H9 (cell line): ENCODE measurements at places on chromosomes 3 and 15. TPM values are rescaled to one million over a fixed set of nuclear protein-coding genes. Genes with fewer than 3 reads are reported as not detected.
A peak's percentile ranks its signal among the peaks of the same experiment; 100 is the strongest.

GRCh38 chr3:168544097-168544957 lies 448.6 kb upstream of the GOLIM4 start:
- H3K27me3 ChIP-seq = no peaks in the 10 kb centered on the region
- H3K4me1 ChIP-seq = peaks cover 6% of the 10 kb centered on the region
- peak overlapping the region; percentile 35 for H3K27ac ChIP-seq
- no peak overlapping the region for H3K4me3 ChIP-seq
- no peak for DNase-seq

DNA sequence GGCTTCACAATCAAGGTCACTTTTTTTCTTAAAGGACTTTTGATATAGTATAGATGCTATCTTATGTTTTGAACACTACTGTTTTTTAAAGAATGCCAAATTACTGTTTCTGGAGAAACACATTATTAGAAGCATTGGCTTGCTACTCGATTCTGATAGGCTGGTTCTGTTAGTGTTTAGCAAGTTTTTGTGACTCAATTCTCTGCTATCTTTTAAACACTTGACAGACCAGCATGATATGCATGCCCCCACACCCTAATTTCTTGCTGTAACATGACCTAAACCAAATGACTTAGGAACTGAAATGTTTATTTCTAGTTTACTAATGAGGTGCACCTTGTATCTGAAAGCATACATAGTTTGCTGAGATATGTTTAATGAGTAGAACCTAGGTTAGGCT lies 5.5 kb upstream of the IL20RB start:
- peaks cover 2% of the 10 kb centered on the region; the same call in 1 of the 2 replicates for H3K4me1 ChIP-seq
- no peaks in the 10 kb centered on the region for H3K36me3 ChIP-seq
- H3K27ac ChIP-seq = no peak overlapping the region
- no peak for DNase-seq
- no peak overlapping the region for H3K4me3 ChIP-seq
- no peaks in the 10 kb centered on the region for H3K27me3 ChIP-seq

GRCh38 chr3:102866845-102867244 lies 432.0 kb downstream of the ZPLD1 start:
- H3K4me3 ChIP-seq = no peak overlapping the region
- no peaks in the 10 kb centered on the region for H3K36me3 ChIP-seq
- no peaks in the 10 kb centered on the region for H3K4me1 ChIP-seq
- no peak for DNase-seq
- no peak overlapping the region for H3K27ac ChIP-seq

DNA sequence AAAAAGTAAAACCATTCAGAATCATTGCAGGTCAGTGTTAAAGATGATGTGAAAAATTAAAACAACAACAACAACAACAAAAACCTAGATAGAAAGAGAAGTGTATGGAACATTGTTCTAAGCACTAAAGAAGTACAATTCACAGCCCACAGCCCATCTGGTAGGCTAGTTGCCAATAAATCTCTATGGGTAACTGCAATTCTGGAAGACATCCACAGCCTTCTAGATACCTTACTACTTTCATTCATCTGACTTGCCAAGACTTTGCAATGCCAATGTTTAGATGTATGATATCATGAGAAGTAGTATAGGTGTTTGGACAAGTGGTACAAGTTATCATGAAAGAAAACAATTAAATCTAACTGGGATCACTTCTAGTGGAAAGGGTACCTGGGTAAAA lies 198.6 kb downstream of the VGLL3 start:
- no peaks in the 10 kb centered on the region; the same call in 1 of the 2 replicates for H3K4me1 ChIP-seq
- H3K36me3 ChIP-seq = no peaks in the 10 kb centered on the region
- no peaks in the 10 kb centered on the region for H3K27me3 ChIP-seq

GRCh38 chr15:70289191-70289955 lies 191.7 kb upstream of the TLE3 start:
- DNase-seq = no peak
- no peak overlapping the region for H3K4me3 ChIP-seq
- no peaks in the 10 kb centered on the region for H3K27me3 ChIP-seq
- H3K4me1 ChIP-seq = no peaks in the 10 kb centered on the region; the same call in 1 of the 2 replicates

DNA sequence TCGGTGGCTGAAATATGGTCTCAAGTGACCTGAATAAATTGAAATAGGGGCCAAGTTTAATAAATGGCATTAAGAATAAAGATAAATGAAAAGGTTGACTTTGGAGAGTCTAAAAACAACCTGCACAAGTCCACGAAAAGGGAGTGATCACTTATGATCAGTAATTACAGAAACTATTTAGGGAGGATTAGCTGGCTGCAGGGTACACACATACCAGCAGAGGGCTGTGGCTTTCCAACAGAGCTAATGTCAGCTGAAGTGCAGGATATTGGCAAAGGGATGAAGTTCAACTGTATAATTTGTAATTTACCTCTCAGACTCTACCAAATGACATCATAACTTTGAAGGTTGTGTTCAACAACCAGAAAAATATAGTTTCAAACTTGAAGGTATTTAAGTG lies 86.8 kb downstream of the SYNPR start:
- no peaks in the 10 kb centered on the region for H3K36me3 ChIP-seq
- DNase-seq = no peak
- no peak overlapping the region for H3K27ac ChIP-seq
- H3K4me3 ChIP-seq = no peak overlapping the region

The KY gene
- not detected in 2 replicates for total RNA-seq

The OR5K2 gene
- not detected in 2 replicates for total RNA-seq

GRCh38 chr3:72060447-72061034 lies 275.6 kb upstream of the PROK2 start:
- H3K27ac ChIP-seq = no peak overlapping the region
- DNase-seq = no peak
- no peak overlapping the region for H3K4me3 ChIP-seq
- no peaks in the 10 kb centered on the region for H3K4me1 ChIP-seq

DNA sequence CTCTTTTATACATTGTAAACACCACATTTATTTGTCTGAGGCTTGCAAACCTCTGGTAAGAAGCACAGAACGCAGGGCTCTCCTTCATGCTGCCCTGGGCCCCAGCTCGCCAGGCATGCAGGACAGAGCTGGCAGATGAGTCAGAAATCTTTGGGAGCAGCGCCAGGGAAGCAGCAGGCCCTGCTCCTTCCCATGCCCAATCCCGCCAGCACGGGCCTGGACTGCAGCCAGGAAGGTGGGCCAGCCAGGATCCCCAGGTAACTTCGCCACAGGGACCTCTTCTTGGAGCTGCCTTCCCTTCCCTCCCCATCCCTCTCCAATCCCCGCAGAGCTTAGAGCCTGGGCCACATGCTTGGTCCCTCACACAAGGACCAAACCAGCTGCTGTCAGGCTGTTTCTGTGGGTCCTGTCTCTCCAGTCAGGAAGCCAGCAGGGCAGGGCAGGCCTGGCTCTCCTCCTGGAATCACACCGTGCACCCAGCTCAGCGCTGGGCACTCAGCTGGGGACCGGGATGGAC lies 8.8 kb downstream of the STOML1 start:
- H3K27ac ChIP-seq = no peak overlapping the region
- DNase-seq = no peak
- H3K27me3 ChIP-seq = no peaks in the 10 kb centered on the region
- H3K4me1 ChIP-seq = no peaks in the 10 kb centered on the region

DNA sequence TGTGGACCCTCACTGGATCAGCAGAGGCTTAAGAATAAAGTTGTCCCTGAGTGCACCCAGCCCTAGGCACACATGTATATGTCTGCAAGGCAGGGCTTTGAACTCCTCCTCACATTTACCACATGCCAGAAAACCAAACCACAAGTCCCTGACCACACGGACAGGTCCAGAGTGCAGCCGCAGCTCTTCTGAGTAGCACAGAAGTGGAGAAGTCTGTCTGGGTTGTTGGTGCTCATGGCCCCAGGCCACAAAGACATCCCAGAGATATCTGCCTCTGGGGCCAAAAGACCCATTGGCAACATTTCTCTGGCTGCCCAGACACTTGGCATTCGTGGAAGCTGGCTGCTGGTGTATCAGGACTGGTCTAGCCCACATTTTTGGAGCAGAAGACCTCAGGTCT lies 17.4 kb downstream of the SUSD5 start:
- DNase-seq = no peak
- H3K4me3 ChIP-seq = no peak overlapping the region
- no peaks in the 10 kb centered on the region for H3K27me3 ChIP-seq
- H3K27ac ChIP-seq = no peak overlapping the region
- no peaks in the 10 kb centered on the region for H3K36me3 ChIP-seq

DNA sequence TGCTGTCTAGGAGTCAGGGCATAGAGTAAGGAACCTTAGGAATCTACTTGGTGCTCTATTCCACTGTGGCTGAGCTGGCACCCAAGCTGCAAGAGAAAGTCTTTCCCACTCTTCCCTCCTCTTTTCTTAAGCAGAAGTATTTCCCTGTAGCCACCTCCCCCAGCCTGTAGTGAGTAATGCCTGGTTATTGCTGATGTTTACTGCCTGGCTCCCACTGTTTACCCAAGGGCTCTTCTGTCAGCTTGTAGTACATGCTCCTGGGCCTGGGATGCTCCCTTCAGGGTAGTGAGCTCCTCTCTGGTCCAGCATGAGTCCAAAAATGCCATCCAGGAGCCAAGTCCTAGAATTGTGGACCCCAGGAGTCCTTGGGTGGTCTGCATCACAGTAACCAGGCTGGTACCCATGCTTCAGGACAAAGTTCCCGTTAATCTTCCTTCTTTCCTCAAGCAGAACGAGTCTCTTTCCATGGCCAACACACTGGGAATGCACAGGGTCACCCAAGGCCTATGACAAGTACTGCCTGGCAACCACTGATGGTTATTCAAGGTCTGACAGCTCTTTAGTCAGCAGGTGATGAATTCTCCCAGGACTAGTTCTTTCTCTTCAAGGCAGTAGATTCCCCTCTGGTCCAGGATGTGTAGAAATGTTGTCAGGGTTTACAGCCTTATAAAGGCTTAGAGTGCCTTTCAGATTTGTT lies 17.6 kb downstream of the GALK2 start:
- no peak overlapping the region for H3K27ac ChIP-seq
- no peaks in the 10 kb centered on the region for H3K27me3 ChIP-seq
- no peak for DNase-seq
- no peak overlapping the region for H3K4me3 ChIP-seq

GRCh38 chr3:11400213-11400612 lies 128.0 kb downstream of the ATG7 start:
- no peak overlapping the region for H3K27ac ChIP-seq
- H3K27me3 ChIP-seq = no peaks in the 10 kb centered on the region
- H3K4me1 ChIP-seq = no peaks in the 10 kb centered on the region
- no peak for DNase-seq

GRCh38 chr15:68311464-68311835 lies 33.9 kb downstream of the FEM1B start:
- H3K4me1 ChIP-seq = peaks cover 2% of the 10 kb centered on the region; the same call in 1 of the 2 replicates
- no peaks in the 10 kb centered on the region for H3K27me3 ChIP-seq
- no peak for DNase-seq
- H3K36me3 ChIP-seq = no peaks in the 10 kb centered on the region
- H3K4me3 ChIP-seq = no peak overlapping the region

The CLEC3B gene
- total RNA-seq = not detected in 2 replicates

- no peaks in the 10 kb centered on the region for H3K4me1 ChIP-seq
- H3K4me3 ChIP-seq = no peak overlapping the region
- H3K27me3 ChIP-seq = no peaks in the 10 kb centered on the region
- H3K27ac ChIP-seq = no peak overlapping the region
- no peak for DNase-seq
- H3K36me3 ChIP-seq = no peaks in the 10 kb centered on the region
Observed at GRCh38 chr3:110932567-110932966, 139.0 kb upstream of the NECTIN3 start.

DNA sequence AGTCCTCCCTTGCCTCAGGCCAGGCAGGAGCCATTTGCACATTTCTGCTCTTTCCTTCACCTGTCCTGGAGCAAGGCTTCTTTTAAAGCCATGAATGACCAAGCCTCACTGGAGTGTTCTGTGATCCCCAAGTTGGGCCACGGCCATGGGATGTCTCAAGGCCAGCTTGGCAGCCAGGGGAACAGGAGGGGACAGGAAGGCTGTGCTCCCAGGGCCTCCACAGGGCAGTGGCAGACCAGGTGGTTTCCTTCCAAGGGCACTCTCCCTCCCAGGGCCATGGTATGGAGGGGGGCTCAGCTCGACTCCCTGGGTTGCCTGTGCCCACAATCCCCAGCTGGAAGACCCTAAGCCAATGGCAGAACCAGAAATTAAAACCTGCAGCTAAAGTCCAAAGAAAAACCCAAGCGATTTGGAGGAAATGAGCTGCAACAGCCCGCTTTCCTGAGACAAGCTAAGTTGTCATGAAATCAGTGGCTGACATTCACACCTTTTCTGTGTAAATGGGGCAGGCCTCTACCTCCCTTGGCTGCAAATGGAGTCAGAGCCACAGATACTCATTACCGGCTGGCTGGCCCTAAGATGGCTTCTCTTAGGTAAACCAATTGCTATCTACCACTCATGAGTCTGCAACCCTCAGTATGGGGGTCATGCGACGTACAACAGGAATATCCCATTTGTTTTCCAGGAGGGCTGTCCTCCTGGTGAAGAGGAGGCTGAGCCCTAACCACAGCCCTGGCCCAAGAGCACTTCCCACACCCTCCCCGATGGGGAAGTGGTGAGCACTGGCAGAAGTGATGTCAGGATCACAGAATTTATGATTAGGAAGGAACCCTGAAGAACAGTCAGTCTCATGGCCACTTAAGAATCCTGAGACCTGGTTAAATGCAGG lies 83.3 kb downstream of the SNRK start:
- DNase-seq = no peak
- H3K4me3 ChIP-seq = no peak overlapping the region
- peaks cover 7% of the 10 kb centered on the region; the same call in 1 of the 2 replicates for H3K4me1 ChIP-seq
- H3K27ac ChIP-seq = no peak overlapping the region
- peaks cover 21% of the 10 kb centered on the region for H3K36me3 ChIP-seq

DNA sequence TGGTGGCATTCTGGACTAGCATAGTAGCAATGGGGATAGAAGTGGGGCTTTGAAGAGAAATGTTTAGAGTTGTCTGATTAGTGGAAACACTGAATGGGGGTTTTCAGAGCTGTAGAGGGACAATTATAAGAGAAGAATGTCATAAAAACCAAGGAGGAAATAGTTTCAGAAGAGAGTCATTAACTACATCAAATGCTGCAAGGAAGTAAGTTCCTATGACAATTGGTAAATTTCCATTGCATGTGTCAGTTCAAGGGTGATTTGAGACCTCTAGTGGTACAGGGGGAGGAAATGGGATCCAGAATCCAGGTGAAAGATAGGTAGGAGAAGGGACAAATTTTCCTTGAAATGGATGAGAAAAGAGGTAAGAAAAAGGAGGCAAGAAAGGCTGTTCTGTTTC lies 68.3 kb upstream of the TBC1D5 start:
- no peaks in the 10 kb centered on the region for H3K36me3 ChIP-seq
- no peaks in the 10 kb centered on the region for H3K27me3 ChIP-seq
- no peak overlapping the region for H3K27ac ChIP-seq
- H3K4me1 ChIP-seq = no peaks in the 10 kb centered on the region
- no peak for DNase-seq
- no peak overlapping the region for H3K4me3 ChIP-seq
